Posterior vena cava (tissue), 2 donors: ENCODE measurements at places on chromosomes 2 and 18.
A peak's percentile ranks its signal among the peaks of the same experiment; 100 is the strongest.

DNA sequence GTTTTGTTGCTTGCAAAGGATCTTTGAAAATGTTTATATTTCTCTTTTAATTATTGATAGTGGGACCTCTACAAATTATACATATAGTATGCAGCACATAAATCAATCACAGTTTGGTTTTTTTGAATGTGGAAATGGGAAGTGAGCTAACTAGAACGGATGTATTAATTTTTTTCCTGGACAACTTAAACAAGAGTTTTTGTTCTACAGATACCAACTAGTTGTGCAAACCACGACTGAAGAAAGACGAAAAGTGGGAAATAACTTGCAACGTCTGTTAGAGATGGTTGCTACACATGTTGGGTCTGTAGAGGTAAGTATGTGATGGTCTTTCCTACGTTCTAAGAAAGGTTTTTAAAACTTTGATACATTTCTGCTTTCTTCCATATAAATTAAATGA is 39.2 kb downstream of the NDC80 start:
- no peak for DNase-seq

DNA sequence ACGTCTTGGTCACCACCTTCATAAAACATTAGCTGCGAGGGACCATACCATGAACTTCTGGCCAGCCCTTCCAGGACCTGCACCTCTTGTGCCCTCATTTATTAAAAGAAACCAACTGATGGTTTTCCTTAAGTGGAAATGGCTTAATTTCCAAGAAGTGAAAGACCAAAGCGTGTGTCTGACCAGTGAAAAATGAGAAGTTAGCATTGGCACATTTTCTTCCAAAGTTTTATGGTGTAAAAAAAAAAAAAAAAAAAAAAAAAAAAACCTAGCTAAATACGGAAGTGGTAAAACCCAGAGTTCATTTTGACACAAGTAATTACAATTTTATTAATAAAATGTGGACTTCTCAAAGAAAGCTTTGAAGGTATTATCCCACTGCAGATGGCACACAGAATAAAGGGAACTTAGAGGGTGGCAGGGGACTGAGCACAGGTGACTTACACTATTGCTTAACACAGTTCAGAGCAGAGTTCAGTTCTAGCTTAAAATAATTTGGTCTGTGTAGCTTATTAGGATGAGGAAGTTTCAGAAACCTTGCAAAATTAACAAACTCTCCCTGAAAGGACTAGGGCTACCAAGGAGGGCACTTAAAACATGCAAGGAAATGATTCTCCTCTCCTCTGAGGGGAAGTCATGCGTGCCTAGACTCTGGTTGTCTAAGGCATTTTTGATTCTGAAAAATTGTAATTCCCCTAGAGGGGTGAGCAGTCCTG is 42.2 kb upstream of the EPG5 start:
- DNase-seq = no peak

DNA sequence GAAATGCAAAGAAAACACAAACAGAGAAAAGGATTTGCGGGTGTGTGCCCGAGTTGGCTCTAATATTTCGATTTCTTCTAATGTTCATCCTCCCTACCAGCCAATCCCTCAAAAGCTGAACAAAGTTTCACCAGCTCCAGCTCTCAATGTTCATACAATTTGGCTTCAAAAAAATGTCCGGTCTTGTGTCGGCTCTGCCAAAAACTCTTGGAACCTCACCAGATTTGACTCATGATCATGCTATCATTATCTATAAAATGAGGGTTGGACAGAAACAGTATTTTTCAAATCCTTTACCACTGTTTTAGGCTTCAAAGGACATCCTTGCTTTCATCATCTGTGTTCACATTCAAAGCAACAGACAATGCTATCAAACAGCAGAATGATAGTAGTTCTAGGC is 88.2 kb downstream of the CRACDL start:
- DNase-seq = no peak

GRCh38 chr2:27640722-27641245 is 11.9 kb downstream of the GPN1 start:
- DNase-seq = no peak

DNA sequence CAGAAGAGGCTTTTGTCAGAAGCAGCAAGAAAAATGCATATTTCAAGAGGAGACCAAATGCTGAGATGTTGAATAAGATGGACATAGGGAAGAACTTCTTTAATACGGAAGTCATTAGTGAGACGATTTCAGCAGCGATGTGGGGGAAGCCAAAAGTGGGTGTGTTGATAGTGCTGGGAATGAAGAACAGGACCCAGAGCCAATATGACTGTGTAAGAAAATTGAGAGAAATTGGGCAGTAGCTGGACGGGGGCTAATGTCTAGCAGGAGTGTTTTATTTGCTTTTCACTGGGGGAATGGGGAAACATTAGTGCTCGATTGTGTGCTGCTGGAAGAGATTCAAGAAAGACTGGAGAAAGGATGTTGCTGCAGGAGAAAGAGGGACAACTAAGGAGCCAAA is 788.7 kb upstream of the KLHL29 start:
- no peak for DNase-seq

GRCh38 chr2:134289225-134289624 is 35.4 kb downstream of the MGAT5 start:
- DNase-seq = peak; percentile 82

DNA sequence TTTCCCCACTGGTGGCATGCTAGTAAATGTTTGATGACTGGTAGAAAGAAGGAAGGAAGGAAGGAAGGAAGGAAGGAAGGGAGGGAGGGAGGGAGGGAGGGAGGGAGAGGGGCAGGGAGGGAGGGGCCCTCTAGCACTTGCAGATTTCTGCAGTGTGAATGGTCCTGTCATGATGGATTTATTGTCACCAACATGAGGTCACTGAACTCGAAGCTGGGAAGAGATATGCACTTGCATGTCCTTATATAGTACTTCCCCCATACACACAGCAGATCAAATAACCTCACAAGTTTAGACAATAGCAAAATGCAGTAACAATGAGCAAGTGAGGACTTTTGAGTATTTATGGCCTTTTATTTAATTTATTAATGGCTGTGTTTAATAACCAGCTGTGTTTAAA is 44.5 kb upstream of the CXCR4 start:
- no peak for DNase-seq

DNA sequence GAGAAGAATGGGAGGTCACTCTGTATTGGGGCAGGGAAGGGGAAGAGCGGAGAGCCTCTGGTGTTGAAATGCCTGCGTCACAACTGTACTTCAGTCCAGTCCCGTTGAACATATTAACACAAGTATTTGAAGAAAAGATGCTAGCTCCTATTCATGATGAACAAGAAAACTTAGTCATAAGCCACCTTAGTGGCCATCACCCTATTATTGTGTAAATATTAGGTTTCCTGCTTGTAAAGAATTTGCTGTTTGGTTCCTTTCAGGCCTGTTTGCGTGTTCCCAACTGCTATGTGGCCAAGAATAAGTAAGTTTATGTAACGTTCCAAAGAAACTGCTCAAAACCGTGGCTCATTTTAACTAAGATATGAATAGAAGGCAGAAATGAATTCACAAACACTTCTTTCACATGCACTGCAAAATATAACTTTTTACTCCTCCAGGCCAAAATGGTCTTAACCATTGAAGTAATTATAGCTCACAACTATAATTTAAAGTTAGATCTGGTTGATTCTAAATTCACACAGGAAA is 204.3 kb downstream of the ZNF385B start:
- DNase-seq = no peak

GRCh38 chr2:39571111-39571731 is 94.5 kb upstream of the TMEM178A start:
- no peak for DNase-seq
